GM23338 (cell line): ENCODE measurements at places on chromosomes 2 and 18. TPM values are rescaled to one million over a fixed set of nuclear protein-coding genes. Genes with fewer than 3 reads are reported as not detected.

Gene FAM124B
- 6.8 and 6.9 TPM in 2 replicates for total RNA-seq

Gene TUBA4B
- total RNA-seq = 0.14 TPM in 1 of 2 replicates, not detected in the other

Gene NR4A2
- 0.49 and 0.85 TPM in 2 replicates for total RNA-seq

Gene AKAIN1
- not detected in 2 replicates for total RNA-seq

Gene LANCL1
- total RNA-seq = 36.8 and 41.1 TPM in 2 replicates
